ENCODE measurements at places on chromosomes 11 and 22. TPM values are rescaled to one million over a fixed set of nuclear protein-coding genes. Genes with fewer than 3 reads are reported as not detected.

FERMT3 gene
- 15.4 TPM for total RNA-seq

GRCh38 chr11:68090706-68091105 is 30.5 kb downstream of the CHKA start:
- no peak for DNase-seq

CSNK2A3 gene
- 1.6 TPM for total RNA-seq

DNA sequence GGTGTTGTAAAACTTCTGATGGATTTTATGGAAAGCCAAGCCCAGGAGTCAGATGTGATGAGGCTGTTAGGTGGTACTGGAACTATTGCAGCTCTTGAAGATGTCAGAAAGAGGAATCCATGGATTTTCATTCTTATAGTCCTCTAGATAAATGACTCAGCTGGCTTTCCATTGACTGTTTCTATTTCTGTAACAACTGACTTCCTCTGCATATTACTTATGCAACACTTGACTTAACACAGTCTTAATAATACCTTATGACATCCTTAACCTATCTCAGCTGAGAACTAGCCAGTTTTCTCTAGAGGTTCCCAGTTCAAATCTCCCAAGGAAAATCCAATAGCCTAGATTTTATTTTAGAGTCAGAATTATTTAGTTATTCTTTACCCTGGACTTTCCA is 263.8 kb downstream of the LUZP2 start:
- no peak for DNase-seq

DNA sequence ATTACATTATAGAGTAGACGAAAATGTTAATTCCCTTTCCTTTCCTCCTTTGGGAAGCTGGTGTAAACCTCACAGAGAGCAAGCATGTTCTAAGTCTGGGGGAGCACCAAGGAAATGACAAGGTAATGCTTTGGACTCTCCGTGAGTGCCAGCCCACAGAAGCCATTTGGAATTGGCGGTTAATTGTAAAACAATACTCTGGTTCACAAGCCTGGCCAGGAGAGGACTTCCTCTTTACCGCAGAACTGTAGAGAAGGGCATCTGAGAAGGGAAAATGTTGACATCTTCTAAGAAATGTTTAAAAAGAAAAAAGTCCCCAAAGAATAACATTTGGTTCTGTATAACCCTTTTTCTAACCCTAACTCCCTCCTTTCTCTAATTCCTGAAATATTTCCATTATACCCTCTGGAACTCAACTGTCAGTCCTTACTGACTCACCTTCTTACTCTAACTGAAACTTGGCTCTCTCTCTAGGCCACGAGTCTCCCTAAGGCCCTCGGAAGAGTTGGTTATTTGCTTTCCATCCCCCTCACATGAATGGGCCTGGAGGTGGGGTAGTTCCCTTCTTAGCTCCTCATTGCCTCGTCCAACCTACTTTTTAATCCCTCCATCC is 379.8 kb downstream of the SOX6 start:
- DNase-seq: no peak

- no peak for DNase-seq
These were observed 331.1 kb upstream of the NARS2 start for GRCh38 chr11:78905756-78906155.

SEPTIN3 gene
- total RNA-seq: 0.04 TPM

DNA sequence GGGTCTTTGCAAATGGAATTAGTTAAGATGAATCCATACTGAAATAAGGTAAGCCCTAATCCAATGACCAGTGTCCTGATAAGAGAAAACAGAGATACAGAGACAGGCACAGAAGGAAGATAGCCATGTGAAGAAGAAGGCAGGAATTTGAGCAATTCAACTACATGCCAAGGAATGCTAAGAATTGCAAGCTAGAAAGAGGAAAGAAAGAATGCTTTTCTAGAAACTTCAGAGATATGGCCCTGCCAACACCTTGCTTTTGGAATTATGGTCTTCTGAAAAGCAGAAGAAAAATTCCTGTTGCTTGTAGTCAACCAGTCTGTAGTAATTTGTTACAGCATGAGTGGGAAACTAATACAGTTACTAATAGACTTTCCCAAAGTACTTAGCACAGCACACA is 111.3 kb downstream of the SLC17A6 start:
- DNase-seq: no peak

- DNase-seq: no peak
These were observed 33.4 kb upstream of the PTPRJ start for GRCh38 chr11:47946682-47947559.

DNA sequence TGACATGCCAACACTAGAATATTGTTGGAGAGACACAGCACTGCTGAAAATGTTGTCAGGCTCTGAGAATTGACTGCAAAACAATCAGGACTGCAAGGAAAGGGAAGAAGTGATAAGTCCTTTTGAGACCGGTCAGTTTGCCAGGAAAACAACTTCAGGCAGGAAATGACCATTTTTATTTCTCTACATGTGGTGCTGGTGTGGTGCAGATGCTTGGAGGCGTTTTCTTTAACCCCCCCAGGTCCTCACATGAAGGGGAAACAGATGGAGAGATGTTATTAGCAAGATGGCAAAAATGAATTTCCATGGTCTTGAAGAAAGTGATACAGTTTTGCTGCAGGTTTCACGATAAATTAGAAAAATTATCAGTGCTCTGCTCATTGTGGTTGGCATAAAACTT is 5.7 kb downstream of the AP2A2 start:
- no peak for DNase-seq

GRCh38 chr11:44775366-44775984 is 48.7 kb downstream of the TSPAN18 start:
- DNase-seq: no peak

HPS4 gene
- total RNA-seq: 26.5 TPM
